ENCODE measurements at places on chromosomes 5 and 9.
A peak's percentile ranks its signal among the peaks of the same experiment; 100 is the strongest.

DNA sequence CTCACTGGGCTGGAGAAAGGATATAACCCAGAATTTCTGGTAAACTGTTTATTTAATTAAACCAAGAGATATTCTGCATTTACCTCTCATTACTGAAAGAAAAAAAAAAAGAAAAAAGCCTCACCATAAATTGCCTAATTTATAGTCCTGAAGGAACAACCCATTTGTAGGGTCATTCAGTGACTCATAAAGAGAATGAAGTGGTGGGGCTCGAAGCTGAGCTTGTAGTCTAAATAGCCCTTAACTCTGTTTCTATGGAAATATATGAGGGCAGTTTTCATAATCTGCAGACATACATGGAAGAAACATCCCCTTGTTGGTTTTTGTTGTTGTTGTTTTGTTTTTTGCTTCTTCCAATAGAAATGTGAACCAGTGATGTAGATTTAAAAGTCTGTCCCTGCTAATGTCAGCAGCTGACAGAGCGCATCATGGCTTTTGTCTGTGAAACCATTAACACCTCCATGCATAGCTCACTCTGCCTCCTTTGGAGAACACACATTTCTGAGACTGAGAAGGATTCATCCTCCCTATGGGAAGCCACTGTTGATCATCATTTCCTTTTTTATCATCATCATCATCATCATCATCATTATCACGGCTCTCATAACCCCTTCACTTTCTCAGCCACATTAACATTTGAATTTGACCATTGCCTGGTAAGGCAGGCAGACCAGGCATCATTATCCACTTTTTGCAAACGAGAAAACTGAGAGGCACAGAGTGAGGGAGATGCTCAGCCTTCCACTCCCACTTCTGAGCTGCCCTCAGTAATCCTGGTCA, 67.9 kb upstream of the SAP30L start:
- no peak for DNase-seq

DNA sequence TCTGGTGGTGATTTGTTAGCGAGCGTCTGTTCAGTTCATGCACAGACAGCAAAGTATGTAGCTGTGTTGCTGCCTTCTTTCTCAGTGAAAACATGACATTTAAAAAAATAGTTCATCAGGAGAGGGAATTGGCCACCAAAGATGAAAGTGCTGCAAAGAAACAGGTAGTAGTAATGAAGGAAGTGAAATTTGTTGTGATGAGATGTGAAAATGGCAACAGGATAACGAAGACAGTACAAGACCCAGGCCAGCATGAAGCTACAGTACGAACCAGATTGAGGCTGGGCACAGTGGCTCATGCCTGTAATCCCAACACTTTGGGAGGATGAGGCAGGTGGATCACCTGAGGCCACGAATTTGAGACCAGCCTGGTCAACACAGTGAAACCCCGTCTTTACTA, 136.0 kb downstream of the SMARCA2 start:
- no peak for DNase-seq

- no peak for DNase-seq
These were observed 14.7 kb upstream of the OMD start for GRCh38 chr9:92438900-92439526.

DNA sequence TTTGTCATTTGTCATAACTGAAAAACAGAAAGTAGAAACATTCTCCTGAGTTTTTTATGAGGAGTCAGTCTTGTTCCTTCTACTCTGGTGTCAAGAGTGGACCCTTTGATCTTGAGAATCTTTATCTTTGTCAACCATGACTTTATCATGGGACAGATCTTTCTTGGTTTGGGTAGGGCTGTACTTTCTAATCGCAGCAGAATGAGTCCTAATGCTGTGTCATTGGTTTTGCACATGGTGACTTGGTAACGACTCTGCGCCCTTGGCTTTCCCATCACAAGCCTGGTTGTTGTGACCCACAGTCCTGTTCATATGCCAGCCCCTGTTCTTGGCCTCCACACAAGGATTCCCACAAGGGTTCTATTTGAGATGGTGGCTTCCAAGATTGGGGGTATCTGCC, 45.6 kb downstream of the AOPEP start:
- DNase-seq, result peak; percentile 44

DNA sequence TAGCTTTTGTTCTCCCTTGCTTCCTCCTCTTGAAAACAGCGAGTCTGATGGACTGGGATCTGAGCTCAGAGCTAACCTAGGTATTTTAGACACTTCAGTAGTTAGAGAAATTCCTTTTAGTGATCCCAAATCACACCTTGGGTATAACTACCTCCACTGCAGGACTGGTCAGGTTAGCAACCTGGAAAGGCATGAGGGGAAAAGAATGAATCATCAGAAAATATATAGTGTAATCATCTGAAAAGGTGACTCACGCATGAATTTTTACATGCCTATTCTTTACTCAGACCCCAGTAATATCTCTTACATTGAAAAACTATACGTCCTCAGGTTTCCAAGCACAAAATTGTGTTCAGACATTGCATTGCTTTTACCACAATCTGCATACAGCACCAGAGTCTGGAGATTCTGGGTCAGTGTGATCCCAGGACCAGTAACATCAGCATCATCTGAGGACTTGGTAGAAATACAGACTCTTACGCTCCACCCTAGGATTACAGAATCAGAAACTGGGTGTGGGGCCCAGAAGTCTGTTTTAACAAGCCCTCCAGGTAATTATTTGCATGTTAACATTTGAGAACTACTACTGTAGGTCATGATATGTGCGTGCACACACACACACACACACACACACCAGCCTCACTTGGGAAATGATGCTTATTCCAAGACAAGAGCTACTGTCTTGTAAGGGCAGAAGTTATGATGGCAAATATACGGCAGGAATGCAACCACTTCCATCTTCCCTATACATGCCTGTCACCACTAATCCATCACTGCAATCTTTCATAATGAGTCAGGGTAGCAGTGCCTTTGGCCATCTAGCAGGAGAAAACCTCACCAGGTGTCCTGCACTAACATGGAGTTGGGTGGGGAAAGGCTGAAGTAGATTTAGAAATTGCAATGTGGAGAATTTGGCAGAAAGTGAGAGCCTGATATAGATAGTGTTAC, 271.6 kb upstream of the MAP3K1 start:
- DNase-seq, result no peak

GRCh38 chr9:92607088-92607487, 62.8 kb downstream of the IPPK start:
- DNase-seq, result no peak

GRCh38 chr5:111967463-111967862, 210.5 kb upstream of the NREP start:
- DNase-seq, result no peak

- DNase-seq, result no peak
These were observed 37.6 kb downstream of the ABCA1 start for GRCh38 chr9:104890433-104890770.

GRCh38 chr5:5165541-5166002, 25.4 kb downstream of the ADAMTS16 start:
- DNase-seq, result no peak

DNA sequence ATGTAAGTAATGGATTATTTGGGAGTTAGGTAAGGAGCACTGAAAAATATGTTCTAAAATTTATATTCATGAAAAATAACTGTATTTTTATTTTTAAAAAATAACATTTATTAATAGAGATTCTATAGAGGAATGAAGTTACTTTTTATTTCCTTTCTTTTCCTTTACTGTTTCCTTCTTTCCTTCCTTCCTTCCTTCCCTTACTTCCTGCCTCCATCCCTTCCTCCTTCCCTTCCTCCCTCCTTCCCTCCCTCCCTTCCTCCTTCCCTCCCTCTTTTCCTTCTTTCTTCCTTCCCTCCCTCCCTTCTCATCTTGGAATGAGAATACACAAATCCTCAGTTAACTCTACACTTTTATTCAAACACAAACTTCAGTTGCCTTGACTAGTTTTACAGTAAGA, 560.1 kb downstream of the RAB3C start:
- no peak for DNase-seq

DNA sequence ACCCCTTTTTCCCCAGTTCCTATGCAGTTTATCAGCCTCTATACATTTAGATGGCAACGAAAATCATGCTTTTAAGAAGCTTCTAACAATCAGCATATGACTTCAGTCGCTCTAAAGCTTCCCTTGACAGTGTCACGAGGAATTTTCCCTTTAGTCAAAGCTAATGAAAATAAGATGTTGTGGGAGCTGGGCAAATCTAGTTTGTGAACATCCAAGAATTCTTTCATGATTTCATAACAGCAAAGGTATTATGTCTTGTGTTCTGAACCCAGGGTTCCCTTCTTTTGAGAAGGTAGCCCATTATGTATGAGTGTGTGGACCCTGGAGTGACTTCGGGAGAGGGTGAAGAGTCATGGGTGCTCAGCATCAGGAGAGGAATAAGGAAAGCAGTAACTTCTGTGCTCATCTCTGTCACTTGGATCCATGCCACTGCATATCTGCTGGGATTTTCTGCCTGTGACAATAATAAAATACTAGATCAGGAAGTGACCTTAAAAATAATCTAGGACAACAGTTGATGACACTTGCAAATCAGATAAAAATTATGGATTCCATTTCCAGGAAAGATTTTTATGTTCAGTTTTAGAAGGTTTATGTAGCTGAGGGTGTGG, 102.4 kb downstream of the PCSK1 start:
- DNase-seq, result no peak

DNA sequence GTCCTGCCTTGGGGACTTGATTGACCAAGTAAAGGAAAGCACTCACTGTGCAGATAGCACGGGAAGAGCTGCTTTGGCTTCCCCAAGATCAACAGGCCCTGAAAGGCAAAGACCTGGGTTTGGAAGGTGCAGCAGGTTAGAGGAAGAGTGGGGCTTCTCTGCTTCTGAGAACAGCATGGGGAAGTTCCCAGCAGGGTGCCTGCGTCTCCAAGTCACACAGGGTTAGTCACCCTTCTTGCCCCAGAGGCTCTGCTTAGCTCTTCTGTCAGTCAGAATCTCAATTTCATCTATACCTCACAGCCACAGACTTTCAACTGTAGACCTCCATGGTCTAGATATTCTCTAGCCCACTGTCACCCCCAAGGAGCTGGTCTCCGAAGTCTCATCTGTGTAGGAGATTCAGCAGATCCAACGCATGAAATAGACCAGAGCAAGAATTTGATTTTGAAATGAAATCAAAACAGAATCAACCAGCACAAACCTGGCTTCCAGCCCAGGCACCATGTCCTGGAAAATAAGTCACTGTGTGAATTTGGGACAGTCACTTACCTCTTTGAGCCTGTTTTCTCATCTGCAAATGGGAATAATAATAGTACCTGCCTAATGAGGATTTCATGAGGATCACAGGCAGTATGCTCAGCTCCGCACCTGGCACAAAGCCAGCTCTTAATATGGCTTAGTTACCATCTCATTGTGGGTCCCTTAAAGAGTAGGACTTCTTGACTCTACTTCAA, 64.0 kb downstream of the SFXN1 start:
- peak; percentile 60 for DNase-seq

- DNase-seq, result no peak
These were observed 144.6 kb upstream of the PPP1R26 start for GRCh38 chr9:135334953-135335460.

DNA sequence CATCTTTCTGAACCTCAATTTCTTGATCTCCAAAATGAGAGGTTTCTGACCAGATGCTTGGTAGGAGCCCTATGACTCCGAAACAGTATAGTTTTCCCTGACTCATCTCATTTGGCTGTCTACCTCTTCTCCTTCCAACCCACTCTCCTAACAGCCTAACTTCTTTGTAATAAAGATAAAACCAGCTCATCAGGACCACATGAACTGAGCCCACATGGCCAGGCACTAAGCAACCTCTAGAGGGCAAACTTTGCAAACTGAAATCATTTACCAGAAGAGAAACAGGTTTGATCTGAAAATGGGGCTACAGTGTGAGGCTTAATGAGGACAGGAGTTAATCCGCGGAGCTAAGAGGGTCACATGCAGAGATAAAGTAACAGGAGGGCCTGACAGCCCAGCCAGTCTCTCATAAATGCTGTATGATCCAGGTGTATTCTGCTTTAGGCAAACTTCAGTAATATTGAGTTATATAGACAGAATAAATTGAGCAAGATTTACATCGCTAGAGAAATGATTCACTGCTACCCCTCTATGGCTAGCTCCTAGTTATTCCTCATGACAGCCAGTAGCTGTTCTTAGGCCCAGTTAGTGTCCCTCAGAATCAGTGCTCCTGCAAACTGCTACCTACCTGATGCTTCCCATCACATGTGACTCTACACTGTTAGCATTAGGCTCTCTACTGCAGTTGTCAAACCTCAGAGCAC, 64.6 kb downstream of the ABCA1 start:
- peak; percentile 60 for DNase-seq

DNA sequence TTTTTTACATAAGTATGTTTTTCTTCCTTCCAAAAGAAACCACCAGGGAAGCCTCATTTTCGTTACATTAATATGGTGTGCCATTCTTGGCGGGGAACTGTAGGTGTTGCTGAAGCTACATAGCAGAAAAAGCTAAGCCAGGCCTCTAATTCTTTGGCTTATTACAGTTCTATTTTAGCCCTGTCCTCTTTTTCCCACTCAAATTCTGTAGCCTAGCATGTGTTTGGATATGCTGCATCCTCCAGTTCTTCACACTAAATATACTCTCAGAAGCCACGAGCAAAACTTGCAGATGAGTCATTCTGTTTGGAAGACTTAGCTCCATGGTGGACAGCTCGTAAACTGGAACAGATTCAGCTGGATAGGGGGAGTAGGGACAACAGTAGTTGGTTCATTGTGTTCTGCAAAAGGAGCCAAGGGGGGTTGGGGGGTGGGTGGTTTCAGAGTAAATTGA, 369.4 kb downstream of the TMEM161B start:
- DNase-seq, result no peak

DNA sequence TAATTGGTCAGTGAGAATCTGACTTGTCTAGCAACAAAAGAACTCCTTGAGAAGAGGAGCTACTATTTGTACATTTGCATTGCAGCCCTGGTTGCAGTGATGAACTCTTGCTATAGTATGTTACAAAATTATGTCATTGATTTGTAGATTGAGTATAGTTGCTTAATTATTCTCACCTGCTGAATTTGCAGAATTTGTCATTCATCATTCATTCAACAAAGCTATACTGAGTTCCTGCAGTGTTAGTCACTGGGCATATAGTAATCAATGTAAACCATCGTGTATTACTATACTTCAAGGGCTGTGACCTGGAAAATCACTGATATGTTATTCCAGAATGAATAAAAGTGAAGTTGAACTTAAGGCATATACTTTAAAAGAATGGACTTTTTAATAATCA, 50.1 kb downstream of the SLC1A3 start:
- no peak for DNase-seq

- DNase-seq, result no peak
These were observed 117.2 kb upstream of the CCDC112 start for GRCh38 chr5:115413651-115414050.

DNA sequence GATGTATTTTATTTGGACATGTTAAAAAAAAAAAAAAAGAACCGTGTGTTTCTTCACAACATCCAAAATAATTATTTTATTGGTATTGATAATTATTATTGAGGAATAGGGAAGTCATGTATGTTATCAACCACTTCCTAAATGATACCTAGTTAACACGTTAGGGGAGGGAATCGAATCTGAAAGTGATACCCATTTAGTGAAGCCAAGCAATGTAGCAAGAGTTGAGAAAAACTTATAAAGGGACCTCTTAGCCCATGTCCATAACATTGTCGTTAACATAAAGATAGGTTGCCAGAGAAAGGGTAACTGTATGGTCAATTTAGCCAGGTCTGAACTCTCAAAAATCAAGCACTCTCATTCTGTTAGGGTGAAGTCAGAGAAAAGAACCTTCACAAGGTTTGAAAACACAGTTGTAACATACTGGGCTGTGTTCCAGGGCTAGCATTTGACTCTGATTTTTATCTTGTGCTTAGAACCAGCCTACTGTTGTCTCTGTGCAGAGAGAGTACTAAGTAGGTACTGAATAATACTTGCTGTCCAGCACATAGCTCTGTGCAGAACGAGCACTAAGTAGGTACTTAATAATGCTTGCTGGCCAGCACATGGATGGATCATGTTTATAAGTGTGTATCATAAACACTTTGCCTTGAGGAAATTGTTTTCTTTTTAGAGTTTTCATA, 60.4 kb downstream of the GHR start:
- DNase-seq, result no peak
